ENCODE measurements at places on chromosomes 12 and 14.

GRCh38 chr12:738712-739111 is 13.7 kb upstream of the WNK1 start:
- no peak for DNase-seq

- DNase-seq = no peak
Observed at GRCh38 chr14:24785698-24786097, 151.7 kb upstream of the GZMB start.

GRCh38 chr14:60639674-60640073 is 9.6 kb downstream of the SIX1 start:
- no peak for DNase-seq

DNA sequence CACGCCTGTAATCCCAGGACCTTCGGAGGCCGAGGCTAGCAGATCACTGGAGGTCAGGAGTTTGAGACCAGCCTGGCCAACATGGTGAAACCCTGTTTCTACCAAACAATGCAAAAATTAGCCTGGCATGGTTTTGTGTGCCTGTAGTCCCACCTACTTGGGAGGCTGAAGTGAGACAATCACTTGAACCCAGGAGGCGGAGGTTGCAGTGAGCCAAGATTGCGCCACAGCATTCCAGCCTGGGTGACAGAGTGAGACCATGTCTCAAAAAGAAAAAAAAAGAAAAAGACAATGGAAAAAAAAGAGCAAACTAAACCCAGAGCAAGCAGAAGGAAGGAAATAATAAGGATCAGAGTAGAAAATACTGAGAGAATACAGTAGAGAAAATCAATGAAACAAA is 5.4 kb downstream of the CHURC1 start:
- no peak for DNase-seq

DNA sequence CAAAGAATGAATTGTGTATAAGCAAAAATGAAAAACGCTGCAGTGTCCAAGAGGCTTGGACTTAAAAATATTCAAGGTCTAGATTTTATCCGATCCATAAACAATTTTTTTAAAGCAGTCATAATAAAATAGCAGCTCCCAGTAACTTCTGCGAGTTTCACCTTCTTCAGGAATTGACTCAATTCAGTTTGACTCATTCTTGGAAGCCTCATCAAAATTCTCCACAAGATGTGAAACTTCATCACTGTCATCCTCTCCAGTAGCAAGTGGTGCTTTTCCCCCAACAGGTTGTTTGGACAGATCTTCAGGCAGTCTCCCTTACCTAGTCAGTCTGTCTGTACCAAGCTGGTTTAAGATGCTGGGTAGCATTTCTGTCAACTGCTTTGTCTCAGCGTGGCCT is 93.5 kb upstream of the FOXG1 start:
- DNase-seq = no peak

GRCh38 chr12:2298556-2299200 is 245.9 kb downstream of the CACNA1C start:
- no peak for DNase-seq

DNA sequence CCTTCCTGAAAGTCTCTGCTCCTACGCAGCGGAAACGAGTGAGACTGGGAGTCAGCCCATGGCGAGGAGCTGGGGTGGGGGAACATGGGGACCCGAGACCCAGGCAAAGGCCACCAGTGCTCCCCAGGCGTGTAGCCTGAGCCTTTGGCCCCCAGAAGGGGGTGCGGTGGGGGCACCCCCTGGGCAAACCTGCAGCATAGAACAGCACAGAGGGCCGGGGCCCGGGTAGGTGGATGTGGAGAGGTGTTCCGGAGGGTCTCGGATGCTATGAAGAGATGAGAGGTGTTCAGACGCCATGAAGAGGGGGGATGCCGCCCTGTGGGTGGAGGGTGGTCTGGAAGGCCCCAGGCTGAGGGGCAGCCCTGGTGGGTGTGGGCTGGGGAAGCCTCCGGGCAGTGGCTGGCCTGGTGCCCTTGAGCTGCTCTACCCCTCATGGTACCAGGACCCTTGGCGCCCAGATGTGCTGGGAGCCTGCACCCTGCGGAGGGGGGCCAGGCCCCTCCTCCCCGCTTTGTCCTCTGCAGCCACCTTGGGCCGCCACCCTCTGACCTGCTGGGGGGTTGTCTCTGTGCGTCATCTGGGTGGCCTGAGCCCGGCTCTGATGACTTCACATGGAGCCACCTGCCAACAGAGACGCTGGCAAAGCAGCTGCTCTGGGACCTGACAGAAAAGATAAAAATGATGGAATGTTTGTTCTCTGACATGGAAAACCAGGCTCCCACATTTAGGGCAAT is 83.4 kb downstream of the KIF26A start:
- DNase-seq = no peak

DNA sequence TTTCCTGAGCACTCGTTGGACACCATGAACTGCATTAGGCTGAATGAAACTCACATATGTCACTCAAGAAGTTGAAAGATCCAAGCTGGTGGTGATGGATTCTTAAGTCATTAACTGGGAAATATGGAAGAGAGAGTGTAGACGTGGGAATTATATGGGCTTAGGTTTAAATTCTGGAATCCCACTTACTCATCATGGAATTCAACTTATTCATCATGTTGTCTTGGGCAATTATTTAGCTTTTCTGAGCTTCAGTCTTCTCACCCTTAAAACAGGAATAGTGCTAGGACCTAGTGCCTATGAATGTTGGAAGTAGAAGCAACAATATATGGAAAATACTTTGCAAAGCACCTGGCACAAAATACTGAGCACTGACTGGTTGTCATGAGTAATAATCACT is 292.4 kb upstream of the TBX3 start:
- DNase-seq = no peak

DNA sequence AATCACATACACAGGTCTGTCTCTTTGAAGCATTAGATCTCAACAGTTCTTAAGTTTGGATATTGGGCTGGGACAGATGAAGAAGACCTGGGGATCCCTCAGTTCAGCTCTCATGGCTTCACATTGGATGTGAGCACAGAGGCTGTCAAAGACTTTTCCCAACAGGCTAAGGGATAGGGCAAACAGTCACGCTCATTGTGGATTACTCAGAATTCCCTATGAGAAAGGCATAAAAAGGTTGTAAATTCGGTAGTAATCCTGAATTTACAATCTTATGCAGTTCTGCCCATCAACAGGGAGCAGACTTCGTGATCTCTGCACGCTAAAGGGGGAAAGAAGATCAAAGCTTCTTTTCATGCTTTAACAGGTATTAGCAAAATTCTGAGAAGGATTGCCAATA is 448.4 kb downstream of the DAD1 start:
- DNase-seq = no peak

DNA sequence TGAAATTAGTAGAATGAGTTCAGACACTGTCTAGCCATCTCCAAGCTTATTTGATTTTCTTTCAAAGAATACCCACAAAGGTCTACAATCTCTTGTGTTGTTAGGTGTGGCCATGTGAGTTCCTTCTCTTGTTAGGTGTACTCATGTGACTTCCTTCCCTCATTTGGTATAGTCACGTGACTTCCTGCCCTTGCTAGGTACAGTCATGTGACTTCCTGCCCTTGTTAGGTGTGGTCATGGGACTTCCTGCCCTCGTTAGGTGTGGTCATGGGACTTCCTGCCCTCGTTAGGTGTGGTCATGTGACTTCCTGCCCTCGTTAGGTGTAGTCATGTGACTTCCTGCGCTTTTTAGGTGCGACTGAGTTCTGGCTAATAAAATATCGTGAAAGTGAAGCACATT is 179.6 kb downstream of the TMX1 start:
- no peak for DNase-seq

DNA sequence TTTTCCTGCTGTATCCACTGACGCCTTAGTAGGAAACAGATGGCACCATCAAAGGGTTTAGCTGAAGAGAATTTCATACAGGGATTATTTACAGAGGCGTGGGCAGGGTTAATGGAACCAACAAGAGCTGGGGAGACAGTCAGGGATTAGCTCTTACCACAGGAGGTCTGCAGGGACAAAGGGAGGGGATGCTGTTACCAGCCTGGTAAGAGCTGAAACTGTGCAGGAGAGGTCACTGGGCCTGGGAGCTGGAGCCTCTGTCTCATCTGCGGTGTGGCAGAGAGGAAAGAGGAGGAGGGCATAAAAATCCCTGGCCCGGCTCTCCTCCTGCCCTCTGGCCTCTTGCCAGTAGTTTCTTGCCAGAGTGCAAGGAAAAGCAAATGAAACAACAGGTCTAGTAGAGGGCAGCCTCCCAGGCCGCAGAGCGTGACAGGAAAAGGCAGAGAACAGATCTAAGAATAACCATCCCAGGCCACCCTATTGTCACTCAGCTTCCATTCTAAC is 18.9 kb upstream of the POC1B start:
- DNase-seq = no peak

GRCh38 chr12:116878567-116879508 is 2.4 kb downstream of the HRK start:
- no peak for DNase-seq

DNA sequence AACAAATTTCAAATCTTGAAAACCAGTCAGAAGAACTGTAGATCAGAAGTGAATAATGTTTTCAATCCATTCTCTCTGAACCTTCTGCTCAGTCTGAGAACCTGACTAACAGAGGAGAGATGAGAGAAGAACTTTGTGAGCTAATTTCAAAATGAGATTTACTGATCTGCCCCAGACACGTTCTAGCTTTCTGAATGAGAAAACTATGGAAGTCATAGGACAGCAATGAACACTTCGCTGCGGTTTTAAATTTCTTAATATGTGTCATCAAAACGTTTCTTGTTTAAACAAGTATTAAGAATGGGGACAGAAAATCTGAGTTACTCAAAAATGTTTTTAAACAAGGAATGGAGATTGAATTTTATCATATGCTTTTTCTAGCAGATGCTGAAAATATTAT is 66.6 kb upstream of the FAR2 start:
- DNase-seq = no peak

GRCh38 chr14:57326253-57326652 is 57.5 kb downstream of the AP5M1 start:
- no peak for DNase-seq

GRCh38 chr12:86838711-86839110 is 582.5 kb upstream of the MGAT4C start:
- peak; percentile 1 for DNase-seq

GRCh38 chr12:105993766-105994555 is 144.8 kb downstream of the NUAK1 start:
- no peak for DNase-seq

DNA sequence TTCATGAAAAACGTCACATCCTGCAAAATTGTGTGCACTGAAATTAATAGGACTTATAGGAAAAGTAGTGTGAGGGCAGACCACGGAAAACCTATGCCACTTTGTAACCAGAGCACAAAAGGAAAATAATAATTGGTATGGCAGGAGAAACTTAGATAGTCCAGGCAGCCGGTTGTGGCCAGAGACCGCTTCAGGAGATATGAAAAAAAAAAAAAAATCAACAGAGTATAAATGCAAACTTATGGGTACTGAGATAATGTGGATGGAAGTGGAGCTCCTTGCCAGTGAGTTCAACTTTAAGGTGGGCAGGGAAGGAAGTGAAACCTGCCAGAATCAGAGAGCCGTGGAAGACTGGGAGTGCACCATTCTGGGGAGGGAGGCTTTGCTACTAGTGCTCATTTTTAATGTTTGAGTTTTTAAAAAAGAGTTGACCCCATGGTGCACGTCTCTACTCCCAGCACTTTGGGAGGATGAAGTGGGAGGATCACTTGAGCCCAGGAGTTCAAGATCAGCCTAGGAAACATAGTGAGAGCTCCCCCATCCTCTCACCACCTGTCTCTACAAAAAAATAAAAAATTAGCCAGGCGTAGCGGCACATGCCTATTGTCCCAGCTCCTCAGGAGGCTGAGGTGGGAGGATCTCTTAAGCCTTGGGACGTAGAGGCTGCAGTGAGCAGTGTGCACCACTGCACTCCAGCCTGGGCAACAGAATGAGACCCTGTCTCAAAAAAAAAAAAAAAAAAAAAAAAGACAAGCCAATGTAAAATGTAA is 34.3 kb upstream of the METAP2 start:
- DNase-seq = no peak

DNA sequence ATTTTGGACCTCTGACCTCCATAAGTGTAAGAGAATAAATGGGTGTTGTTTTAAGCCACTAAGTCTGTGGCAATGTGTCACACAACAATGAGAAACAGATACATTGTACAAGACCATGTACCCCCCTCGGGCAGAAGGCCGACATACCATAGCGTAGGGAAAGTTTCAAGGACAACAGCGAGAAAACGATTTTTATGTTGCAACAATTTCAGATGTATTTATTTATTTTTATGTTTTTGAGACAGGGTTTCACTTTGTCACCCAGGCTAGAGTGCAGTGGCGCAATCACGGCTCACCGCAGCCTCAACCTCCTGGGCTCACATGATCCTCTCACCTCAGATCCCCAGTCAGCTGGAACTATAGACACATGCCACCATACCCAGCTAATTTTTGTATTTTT is 136.4 kb upstream of the NCOR2 start:
- no peak for DNase-seq

GRCh38 chr14:77099425-77100167 is 1.5 kb downstream of the CIPC start:
- DNase-seq = peak; percentile 63

GRCh38 chr12:56346675-56347074 is 8.0 kb downstream of the IL23A start:
- DNase-seq = no peak

- no peak for DNase-seq
Observed at GRCh38 chr14:102510616-102511520, 1.3 kb upstream of the ANKRD9 start.

DNA sequence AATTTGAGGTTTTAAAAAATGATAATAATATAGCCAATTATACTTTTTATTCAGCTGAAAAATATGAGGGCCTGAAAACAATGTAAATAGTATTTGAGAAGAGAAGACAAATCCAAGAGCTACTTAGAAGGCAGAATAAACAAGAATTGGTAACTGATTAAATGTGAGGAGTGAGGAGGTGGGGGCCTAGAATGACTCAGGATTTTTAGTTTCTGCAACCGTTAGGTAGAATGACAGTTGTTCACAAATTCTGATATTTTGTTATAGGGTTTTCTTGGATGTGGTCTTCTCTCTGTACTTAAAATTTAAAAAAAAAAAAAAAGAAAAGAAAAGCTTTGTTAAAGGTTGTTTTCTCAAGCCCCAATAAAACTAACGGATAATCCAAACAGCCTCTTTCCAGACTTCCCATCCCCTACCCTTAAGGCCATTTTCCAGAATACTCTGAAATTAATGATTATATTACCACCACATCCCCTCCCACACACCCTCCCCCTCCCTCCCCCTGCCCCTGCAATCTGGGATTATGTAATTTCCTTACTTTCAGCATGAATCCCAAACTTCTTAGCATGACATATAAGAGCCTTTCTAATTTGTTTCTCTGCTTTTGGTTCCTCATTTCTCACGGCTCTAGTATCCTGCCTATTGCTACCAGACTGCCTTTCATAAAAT is 50.4 kb downstream of the LRP6 start:
- DNase-seq = no peak

DNA sequence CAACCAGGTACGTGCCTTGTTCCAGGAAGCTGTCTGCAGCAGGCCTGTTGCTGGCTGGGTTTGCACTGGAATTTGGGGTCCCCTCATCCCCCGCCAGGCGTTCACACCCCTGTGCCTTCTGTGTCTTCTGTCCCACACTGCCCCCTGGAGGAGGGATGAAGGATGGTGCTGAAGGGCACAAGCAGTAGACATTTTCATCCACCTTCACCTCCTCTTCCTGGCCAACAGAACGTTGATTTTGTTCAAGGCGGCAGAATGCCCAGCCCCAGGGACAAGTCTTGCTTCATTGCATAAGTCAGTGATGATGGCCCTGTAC is 122.1 kb downstream of the CALM1 start:
- DNase-seq = no peak
